ENCODE measurements at places on chromosomes 6 and 20. TPM values are rescaled to one million over a fixed set of nuclear protein-coding genes. Genes with fewer than 3 reads are reported as not detected.

The SYNDIG1 gene
- total RNA-seq = not detected

GRCh38 chr20:15756002-15756753, 817.1 kb downstream of the KIF16B start:
- DNase-seq = no peak

- DNase-seq = no peak
These were observed 94.8 kb downstream of the IPCEF1 start for GRCh38 chr6:154261688-154262397.

The HLA-B gene
- 5,156 TPM for total RNA-seq

DNA sequence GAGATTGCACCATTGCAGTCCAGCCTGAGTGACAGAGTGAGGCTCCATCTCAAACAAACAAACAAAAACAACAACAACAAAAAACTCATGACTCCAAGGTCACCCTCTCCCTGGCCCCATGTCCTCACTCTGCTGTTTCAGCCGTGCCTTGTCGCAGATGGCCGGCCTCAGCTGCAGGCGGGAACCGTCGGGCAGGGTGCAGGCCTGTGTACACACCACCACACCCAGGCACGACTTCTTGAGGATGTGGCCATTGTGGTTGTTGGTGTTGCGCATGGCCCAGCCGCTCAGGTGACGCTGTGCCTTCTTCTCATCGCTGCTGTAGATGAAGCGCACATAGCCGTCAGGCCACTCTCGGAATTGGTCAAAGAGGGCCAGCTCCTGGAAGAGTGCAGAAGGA, 4.8 kb downstream of the GCM2 start:
- no peak for DNase-seq

The ENTPD6 gene
- total RNA-seq = 47.1 TPM

GRCh38 chr20:1119128-1119505, 715 bp downstream of the PSMF1 start:
- no peak for DNase-seq

GRCh38 chr6:87848616-87849015, 146.6 kb upstream of the AKIRIN2 start:
- DNase-seq = no peak

DNA sequence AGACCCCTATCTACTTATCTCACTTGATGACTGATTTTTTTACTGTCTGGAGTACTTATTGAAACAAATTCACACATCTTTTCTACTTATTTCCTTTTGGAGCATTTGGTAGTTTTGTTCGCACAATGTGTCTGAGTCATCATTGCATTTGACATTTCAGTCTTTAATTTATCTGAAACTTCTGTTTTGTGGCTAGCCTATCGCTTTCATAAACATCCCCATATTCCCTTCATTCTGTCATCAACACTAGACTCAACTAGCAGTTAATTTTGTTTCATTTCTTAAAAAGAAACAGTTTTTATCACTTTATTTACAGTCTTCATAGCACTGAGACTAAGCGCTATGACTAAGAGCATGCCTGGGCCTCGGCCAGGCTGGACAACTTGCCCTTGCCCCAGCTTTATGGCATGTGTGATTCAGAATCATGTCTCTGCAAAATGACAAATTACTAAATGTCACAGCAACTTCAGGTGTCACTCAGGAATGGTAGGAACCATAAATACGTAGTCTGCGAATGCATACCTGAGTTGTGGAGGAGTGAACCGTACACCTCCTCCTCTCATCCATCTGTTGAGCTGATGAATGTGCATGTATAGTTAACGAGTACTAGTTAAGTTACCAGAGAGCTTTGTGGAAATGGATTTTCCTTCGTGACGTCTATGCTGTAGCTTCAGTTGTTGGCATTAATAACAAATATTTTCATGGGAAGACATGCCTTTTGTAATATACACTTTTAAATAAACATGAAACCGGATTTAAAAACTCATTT, 16.2 kb downstream of the L3MBTL3 start:
- DNase-seq = peak; percentile 14

GRCh38 chr6:100691972-100692371, 189.2 kb downstream of the ASCC3 start:
- DNase-seq = no peak

- DNase-seq = no peak
These were observed 122.8 kb downstream of the ALDH8A1 start for GRCh38 chr6:134826889-134827737.

- no peak for DNase-seq
These were observed 710.5 kb downstream of the RFPL4B start for GRCh38 chr6:113057567-113058053.
